Activated CD8-positive, alpha-beta memory T cell treated with anti-CD3 and anti-CD28 coated beads, Interleukin-2, amount 50 U/mL, for 48 hours (primary cell): ENCODE measurements at places on chromosomes 16 and 17.

DNA sequence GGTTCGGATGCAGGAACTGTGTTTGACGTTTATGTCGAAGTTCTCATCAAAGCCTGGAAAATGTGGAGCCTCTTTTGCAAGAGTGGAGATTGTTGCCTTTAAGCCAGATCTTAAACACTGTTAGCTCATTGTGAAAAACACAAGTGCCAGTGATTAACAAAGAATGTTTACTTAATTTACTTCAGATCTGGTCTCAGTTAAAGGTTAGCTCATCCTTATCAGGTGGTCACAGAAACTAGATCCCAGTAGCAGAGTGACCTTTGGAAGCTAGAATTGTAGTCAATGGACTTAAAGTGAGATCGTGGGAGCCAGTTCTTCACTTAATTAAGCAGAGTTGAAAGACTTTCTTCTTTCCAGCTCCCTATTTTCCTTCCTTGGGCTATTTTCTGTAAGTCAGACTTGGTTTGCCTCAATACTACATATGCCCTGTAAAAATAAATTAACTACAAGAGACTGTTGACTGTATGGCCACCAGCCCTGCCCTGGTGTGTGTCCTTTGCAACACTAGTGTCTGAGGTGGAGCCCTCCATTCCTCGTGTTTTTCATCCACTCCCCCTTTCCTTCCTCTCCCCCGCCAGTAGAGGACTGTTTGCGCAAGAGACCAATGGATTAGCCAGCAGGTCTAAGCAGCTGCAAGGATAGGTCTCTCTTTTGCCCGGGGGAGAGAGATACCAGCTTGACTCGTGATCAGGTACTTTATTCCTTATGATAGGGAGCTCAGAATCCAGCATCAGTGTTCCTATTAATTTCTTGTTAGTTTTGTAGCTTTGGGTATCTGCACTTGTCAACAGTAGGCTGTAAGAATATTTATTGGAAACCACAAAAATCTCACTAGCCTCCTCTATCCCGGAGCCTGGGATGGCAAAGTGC is 20.2 kb downstream of the FBXO39 start:
- no peak for DNase-seq

GRCh38 chr17:27733773-27734172 is 66.6 kb downstream of the NOS2 start:
- DNase-seq: no peak

DNA sequence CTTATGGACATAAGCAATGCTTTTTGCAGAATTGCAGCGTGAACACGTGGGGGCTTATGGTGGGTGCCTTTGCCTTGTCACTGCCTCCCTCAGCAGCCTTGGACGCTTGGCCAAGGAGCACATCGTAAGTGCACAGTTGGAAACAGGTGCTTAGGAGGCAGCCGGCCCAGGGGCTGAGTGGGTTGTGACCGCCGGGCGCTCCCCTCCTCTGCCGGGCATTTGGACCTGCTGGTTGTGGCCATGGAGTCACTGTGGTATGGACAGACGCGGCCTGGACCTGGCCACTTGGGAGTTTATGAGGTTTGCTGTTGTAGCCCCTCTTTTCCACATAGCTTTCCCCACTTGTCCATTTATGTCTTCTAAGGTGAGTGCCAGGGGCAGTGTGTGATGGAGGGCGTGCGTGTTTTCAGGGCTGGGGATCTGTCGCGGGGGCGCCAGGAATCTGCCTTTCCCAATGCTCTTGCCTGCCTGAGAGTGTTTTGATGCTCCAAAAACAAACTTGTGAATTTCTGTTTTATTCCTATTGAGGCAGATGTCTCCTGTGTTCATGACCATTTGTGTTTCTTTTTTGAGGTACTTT is 49.2 kb downstream of the PDPK1 start:
- DNase-seq: no peak

DNA sequence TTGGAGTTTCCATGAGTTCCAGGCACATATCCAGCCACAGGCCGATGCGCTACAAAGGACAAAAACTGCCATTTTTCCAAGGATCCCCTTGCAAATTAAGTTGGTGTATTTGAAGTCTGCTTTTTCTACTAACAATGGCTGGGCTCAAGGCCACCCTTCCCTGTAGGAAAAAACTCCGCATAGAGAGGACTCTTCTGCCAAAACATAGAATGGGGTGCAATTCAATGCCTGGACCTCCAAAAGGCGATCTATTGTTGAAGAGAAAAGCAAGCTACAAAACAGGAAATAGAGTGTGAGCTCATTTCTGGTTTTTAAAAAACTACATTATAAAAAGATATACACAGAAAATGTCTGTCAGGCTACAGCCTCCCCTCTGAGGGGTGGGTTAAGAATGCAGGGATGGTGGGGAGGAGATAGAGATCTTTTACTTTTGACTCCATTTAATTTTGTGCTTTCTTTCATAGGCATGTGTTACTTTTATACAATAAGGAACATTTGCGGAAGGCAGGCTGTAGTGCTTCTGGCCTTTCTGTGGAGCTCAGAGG is 22.9 kb upstream of the PRSS54 start:
- DNase-seq: no peak

- DNase-seq: no peak
These were observed 1.7 kb downstream of the ATP6V0A1 start for GRCh38 chr17:42460371-42460770.

- no peak for DNase-seq
These were observed 135.1 kb downstream of the SKAP1 start for GRCh38 chr17:48294806-48295361.
